ENCODE measurements at places on chromosomes 16 and 17. TPM values are rescaled to one million over a fixed set of nuclear protein-coding genes. Genes with fewer than 3 reads are reported as not detected.

Gene ATP2A3
- total RNA-seq = under 0.01 TPM

Gene EFNB3
- under 0.01 TPM for total RNA-seq

Gene SOX9
- total RNA-seq = 1.2 TPM

Gene SPHK1
- total RNA-seq = 80.1 TPM

Gene CEP295NL
- 0.13 TPM for total RNA-seq

Gene RAB11FIP4
- 16.4 TPM for total RNA-seq

Gene CORO6
- total RNA-seq = 1.0 TPM

Gene GSG1L2
- total RNA-seq = not detected

Gene SLC6A2
- 0.26 TPM for total RNA-seq
